Choroid plexus epithelial cell (primary cell): ENCODE measurements at places on chromosomes 4 and X.

GRCh38 chr4:130359542-130359941 lies 1263.6 kb downstream of the C4orf33 start:
- peak; percentile 69 for DNase-seq

GRCh38 chr4:3756343-3757059 lies 9.7 kb upstream of the ADRA2C start:
- no peak for DNase-seq

DNA sequence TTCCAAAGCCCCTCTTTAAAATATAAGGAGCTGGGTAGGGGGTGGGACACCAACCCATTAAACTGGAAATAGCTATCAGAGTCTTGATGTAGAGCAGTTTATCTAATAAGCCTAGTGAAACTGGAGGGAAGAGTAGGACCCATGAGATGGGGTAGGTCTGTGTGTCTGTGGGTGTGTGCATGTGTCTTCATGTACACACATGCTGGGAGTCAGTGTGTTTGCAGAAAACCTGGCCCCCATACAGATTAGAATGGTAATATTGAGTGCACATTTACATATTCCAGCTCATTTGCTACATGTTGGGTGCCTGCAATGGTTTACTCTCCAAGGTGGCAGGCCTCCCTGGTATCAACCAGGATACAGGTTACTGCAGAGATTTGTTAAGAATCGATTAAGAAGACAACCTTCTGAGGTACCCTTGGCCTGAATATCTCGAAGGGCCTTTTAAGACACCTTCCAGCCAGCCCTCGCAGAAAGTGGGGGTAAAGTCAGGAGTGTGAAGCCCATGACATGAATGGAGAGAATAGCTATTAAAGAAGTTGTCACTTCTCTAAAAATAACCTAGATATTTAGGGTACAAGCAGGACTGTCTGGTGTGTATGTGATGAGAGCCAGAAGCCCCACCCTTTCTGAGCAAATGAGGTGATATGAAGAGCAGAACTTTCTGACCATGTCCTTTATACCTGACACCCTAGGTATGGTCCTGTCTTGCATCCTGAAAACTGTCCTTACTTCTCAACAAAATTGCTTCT lies 75.7 kb upstream of the TEX13D start:
- no peak for DNase-seq

DNA sequence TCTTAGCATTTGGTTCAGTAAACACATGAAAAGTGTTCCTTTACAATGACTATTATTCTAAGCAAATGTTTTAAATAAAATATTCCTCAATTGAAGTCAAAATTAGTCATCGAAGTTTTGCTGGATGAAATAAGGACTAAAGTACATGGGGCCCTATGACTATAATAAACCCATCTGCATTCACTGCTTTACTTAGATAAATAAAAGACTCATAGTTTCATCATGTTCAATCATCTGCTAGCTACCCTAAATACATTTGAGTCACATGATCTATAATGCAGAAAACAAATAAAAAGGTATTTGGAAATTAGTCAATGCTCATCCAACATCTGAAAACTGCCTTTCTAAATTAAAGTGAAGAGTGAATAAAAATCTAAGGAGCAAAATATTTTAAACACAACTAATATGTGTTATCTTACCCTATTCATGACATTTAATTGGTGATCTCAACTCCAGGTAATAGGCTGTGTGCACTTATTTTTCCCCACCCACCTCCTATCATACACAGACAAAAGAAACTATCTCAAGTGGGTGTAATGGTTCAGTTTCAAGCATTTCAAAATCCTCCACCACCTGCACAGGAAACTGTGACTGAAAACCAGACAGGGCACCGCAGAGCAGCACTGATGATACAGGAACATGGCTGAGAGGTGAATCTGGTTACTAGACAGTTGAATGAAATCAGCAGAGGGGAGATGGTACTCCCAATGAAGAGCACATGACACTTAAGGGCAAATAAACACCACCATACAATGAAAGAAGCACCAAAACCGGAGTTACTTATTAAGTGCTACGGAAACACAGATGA lies 78.6 kb downstream of the CAMK2D start:
- DNase-seq, result peak; percentile 24

- DNase-seq, result peak; percentile 25
Observed at GRCh38 chrX:153494541-153495361, at the start of gene BGN. Gene BGN (plus strand): TSS chrX:153494980. CDS start chrX:153504632, 9,652 bp downstream.

- DNase-seq, result peak; percentile 25
Observed at GRCh38 chr4:183588169-183588675, 70.8 kb downstream of the RWDD4 start.

GRCh38 chr4:98939892-98940298 lies 11.0 kb upstream of the EIF4E start:
- peak; percentile 88 for DNase-seq

DNA sequence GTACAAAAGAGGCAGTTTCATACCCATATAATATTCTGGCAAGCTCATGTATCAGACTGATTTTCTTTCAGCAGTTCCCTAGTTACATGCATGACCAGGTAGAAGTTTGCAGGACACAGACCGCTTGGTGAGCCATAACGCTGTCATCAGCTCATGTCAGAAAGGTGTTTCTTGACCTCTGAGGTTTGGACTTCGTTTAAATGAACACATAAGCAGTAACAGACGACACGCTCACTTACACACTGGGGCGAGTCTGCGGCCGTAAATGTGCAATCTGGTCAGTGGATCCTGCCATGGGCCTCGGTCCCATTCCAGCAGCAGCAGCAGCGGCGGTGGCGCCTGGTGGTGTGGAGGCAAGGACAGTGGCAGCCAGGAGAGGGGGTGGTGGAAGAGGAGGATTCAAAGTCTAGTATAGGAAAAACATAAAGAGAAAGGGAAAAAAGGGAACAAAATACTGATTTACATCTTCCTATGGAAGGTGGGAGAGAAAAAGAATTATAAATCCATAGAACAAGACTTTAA lies 111.9 kb upstream of the CBR4 start:
- DNase-seq, result no peak

GRCh38 chr4:152616804-152617203 lies 63.0 kb downstream of the TMEM154 start:
- DNase-seq, result no peak

GRCh38 chrX:96576368-96576767 lies 108.3 kb upstream of the DIAPH2 start:
- DNase-seq, result no peak

- no peak for DNase-seq
Observed at GRCh38 chrX:115392871-115393270, 103.4 kb downstream of the LUZP4 start.

DNA sequence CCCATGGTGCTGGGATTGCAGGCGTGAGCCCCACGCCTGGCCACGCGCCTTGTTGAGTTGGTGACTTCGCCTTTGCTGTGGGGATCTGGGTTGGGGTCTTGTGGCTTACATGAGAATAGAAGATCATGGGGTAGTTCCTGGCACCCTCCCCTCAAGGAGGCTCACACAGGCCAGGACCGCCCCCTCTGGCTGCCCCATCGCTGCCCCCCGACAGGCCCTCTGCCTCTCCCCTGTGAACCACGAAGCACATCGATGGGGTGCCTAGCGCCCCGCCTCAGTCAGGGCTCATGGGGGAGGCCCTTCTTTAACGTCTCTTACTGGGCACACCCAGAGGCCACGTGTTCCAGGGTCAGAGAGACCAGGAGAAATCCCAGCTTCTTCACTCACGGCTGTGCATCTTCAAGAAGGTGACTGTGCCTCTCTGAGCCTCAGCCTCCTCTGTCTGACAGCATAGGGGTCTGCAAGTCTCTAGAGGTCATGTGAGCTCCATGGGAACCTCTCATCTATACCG lies 23.6 kb upstream of the SPON2 start:
- no peak for DNase-seq

- peak; percentile 50 for DNase-seq
Observed at GRCh38 chr4:72842323-72842722, 227.2 kb downstream of the COX18 start.

- DNase-seq, result no peak
Observed at GRCh38 chrX:70001269-70001668, 48.5 kb downstream of the AWAT2 start.

DNA sequence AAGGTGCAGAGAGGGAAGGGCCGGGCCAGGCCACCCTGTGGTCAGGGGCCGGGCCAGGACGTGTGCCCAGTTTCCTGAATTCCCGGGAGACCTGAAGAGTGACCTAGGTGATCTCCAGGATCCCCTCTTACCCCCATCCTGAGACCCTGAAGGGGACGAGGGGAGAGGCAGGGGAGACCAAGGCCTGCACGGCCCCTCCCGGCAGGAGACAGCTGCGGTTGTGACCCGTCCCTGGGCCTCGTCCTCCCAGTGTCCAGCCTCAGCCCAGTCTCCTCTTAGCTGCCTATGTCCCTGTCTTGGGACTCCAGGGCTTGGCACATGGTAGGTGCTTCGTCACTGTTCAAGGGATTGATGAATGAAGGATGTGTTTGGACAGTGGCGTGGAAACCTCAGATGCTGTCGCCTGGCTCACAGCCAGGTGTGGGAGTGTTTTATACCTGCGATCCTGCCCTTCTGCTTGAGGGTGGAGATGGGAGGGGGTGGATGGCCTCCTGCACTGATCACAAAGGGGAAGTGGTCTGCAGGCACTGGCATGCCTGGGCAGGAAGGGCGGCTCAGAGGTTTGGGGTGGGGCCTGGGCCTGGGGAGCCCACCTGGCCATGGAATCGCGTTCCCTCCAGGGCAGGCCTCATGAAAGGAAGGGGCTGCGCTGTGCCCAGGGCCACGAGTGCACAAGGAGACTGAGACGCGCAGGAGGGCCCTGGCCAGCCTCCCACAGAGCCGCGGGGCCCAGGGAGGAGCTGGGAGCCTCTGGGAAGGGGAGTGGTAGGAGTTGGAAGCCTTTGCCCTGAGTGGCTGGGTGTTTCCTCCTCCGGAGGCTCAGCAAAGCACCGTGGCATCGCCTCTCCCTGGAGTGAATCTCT lies 6.9 kb downstream of the SH3TC1 start:
- DNase-seq, result no peak

DNA sequence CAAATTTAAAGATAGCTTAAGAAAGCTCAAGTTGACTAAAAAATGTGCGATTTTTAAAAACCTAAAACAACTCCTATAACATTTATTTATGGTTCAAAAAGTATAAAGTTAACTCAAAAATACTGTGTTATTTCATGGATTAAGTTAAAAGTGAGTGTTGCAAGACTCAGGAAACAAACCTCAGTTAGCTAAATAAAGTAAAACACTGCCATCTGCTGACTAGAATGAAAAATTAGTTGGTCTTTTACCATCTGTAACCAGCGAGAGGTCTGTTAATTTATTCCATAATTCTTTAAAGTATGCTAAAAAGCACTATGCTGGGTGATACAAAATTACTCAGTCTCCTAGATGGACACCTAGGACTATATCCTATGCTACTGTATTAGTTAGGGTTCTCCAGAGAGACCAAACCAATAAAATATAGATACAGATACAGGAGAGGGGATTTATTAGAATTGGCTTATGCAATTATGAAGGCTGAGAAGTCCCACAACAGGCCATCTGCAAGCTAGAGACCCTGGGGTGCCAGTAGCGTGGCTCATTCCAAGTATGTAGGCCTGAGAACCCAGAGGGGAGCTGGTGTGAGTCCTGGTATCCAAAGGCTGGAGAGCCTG lies 4.9 kb upstream of the WDFY3 start:
- DNase-seq, result peak; percentile 82

- no peak for DNase-seq
Observed at GRCh38 chr4:180314972-180315371, 1928.2 kb upstream of the TENM3 start.
